Renal cortical epithelial cell (primary cell): ENCODE measurements at places on chromosomes 5 and 9. TPM values are rescaled to one million over a fixed set of nuclear protein-coding genes. Genes with fewer than 3 reads are reported as not detected.

DNA sequence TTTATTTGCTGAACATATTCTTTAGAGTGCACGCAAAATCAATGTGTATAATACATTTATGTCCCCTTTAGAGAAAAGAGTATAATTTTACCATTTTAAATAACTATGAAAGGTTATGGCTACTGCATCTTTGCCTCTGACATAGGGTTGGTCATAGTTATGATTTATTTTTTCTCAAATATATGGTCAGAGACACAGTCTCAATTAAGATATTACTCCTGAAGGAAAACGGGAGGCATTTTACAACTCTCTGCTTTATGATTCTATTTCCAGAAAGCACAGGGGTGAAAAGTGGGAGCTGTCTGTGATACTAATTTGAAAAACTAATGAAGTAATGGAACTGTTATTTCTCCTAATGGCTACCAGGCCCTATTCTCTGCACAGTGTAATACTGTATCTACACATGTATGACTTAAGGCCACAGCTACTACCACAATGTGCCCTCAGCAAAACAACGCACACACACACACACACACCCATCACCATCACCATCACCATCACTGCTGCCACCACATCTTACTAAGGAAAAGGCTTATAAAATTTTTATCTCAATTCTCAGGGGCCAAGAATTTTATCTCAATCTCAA is 262.9 kb downstream of the EFNA5 start:
- DNase-seq = no peak

DNA sequence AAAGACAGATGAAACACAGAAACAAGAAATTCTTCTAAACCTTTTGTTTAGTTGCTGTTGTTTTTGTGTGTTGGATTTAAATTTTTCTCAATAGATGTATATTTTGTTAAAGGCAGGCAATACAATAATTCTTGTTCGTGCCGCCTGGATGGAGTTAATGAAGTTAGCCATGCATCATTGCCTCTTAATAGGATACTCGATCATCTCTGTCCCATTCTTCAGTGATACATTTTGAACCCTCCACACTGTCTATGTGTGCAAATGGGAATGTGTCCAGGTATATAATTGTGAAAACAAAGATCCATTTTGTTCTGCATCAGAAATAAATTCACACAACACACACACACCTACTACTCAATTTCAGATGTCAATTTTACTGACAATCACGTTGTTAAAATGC is 186.6 kb upstream of the ADAMTS16 start:
- no peak for DNase-seq

DNA sequence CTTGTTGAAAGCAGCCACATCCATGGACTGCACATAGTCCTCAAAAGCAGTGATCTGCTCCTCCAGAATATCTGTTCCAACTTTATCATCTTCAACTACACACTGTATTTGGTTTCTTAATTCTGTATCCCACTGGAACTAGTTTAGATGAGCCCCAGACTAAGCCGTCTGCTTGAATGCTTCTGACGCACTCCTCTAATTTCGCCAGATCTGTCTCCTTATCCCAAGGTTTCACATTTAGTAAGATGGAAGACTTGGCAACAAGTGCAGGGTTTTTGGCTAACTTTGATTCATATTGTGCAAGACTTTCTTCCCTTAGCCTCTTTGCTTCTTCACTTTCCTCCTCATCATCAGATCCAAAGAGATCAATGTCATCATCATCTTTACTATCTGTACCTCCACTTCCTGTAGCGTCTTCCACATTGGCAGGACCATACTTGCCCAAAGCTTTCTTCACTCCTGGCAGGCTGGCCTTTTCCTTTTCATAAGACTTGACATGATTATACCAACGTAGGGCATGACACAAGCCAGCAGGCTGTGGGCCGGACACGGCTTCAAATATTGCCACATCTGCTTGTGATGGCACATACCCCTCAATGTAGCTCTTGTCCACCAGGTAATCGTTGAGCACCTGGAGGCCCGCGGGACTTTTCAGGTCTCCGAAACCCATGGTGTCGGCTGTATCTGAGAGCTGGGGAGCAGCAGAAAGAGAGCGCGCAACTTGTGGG is 56.2 kb upstream of the PIK3R1 start:
- DNase-seq = no peak

- DNase-seq = no peak
Measured at GRCh38 chr5:140223567-140223966, 48.6 kb downstream of the CYSTM1 start.

- no peak for DNase-seq
Measured at GRCh38 chr9:88179062-88179521, 40.8 kb upstream of the SPATA31C2 start.

DNA sequence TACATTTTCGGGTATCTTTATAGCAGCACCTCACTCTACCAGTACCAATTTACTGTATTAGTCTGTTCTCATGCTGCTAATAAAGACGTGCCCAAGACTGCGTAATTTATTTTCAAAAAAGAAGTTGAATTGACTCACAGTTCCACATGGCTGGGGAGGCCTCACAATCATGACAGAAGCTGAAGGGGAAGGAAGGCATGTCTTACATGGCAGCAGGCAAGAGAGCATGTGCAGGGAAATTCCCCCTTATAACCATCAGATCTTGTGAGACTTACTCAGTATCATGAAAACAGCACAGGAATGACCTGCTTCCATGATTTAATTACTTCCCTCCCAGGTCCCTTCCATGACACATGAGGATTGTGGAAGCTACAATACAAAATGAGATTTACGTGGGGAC is 602.6 kb upstream of the DAB2 start:
- DNase-seq = peak; percentile 31

GRCh38 chr5:163306421-163306820 is 131.0 kb upstream of the CCNG1 start:
- peak; percentile 47 for DNase-seq

- no peak for DNase-seq
Measured at GRCh38 chr5:113255579-113256386, 179.0 kb downstream of the TSSK1B start.

DNA sequence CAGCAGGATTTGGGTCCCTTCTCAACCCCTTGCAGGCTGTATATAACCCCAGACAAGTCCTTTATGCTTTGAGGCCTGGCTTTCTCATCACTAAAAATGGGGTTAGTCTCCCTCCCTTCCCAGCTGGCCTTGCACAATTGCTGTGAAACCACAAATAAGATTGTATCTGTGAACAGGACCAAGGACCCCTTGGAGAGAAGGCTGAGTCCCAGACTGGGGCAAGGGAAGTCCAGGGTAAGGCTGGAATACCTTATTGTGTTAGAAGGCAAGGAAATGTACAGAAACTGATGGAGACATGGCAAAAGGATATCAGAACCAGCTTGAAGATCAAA is 11.4 kb downstream of the MACROH2A1 start:
- DNase-seq = no peak

DNA sequence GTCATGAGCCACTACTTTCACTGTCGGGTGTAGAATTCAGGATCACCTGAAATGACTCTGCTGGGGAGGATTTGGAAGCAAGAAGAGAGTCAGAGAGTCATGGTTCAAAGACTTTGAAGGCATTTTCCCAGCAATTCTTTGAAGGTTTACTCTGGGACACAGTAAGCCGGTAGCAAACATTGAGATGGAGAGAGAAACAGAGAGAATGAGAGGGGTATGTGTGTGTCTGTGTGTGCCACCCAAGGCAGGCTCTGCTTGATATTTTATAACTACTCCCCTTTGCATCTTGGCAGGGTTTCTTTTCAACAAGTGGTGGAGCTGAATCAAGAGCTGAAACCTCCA is 89.8 kb downstream of the ANKRD55 start:
- DNase-seq = peak; percentile 93

GRCh38 chr5:167533814-167534795 is 757.3 kb upstream of the WWC1 start:
- no peak for DNase-seq

DNA sequence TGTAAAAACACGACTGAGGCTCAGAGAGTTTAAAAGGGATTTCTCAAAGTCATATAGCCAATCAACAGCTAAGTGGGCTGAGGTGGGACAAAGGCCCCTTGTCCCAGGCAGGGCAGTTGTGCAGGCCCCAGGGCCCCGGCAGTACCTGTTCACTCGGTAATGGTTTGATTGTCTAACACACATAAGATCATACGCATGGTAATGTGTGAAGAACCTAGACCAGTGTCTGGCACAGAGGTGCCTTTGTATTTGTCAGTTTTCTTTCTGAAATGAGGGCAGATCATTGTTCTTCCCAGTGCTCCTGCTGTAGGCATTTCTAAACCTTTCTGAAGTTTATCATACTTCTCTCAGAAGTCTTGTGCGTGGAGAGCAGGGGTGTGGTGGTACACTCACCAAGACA is 66.8 kb downstream of the IPPK start:
- DNase-seq = no peak

DNA sequence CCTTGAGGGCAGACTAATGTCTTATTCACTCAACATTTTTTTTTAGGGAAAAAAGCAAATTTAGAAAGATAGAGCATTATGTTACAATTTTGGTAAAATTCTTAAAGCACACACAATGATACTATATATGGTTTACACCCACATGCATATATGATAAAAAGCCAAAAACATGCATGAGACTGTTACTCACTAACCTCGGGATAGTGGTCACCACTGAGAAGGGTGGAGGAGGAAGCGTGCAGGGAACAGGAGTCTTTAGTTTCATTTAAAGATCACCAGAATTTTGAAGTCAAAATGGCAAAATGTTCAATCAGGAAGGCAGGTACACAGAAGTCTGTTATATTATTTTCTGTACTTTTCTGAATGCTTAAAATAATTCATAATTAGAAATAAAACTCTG is 9.2 kb downstream of the ARL15 start:
- no peak for DNase-seq

- DNase-seq = no peak
Measured at GRCh38 chr5:152256580-152256979, 148.5 kb downstream of the NMUR2 start.

- DNase-seq = no peak
Measured at GRCh38 chr9:10921671-10922070, 308.9 kb upstream of the PTPRD start.

DNA sequence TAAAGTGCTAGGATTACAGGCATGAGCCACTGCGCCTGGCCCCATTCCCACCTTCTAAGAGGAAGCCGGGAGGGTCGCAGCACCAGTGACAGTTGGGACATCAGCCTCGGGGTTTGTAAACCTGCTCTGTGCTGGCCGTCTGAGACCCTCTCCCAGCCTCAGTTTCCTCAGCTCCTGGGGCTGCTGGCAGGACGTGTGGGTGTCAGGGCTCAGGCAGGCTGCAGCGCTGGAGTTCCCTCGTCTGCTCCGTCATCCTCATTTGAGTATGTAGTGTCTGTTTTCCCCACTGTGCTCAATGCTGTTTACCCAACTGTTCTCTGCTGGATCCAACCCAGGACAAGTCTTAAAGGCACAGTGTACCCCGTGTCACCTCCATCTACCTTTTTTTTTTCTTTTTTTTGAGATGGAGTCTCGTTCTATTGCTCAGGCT is 2.0 kb upstream of the NINJ1 start:
- DNase-seq = peak; percentile 41

DNA sequence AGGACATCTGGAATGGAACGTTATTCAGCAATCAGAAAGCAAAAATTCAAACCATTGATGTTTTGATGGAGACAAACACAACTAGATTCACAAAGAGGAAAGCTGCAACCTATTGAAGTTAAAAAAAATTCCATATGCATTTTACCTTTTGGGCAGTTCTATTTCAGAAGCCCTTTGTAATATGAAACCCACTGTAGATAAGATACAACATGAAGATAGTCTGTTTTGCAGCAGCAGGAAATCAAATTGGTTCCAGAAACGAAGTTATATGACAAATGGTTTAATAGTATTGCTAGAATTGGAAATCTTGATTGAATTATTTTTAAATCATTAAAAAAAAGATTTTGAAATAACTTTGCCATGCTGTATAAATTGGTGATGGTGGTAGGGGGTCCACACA is 872 bp downstream of the LIX1 start:
- DNase-seq = no peak

DNA sequence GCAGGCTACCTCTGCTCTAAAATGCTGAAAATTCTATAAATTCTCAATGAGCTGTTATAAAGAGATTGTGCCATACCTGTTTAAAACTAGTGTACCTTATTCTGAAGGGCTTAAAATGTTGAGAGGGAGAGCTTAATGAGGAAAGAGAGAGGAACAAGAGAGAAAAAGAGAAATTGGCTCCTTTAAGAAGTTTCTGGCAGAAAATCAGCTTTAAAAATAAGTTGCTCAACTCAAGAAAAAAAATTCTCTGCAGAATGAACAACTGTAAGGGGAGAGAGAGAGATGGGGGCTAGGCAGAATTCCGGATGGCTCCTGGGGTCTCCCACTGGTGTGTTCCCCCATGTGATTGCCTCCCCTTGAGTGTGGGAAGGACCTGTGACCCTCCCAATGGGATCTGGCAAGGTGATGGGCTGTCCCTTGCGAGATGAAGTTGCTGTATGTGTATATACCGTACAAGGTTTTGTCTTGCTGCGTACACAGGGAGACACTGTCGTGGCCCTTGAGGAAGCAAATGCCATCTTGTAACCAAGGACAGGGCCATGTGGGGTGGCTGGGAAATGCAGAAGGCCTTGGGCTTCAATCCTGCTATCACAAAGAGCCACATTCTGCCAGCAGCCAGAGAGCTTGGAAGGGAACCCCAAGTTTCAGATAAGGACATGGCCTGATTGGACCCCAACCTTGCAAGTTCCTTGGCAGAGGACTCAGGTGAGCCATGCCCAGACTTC is 64.3 kb upstream of the S1PR3 start:
- no peak for DNase-seq

DNA sequence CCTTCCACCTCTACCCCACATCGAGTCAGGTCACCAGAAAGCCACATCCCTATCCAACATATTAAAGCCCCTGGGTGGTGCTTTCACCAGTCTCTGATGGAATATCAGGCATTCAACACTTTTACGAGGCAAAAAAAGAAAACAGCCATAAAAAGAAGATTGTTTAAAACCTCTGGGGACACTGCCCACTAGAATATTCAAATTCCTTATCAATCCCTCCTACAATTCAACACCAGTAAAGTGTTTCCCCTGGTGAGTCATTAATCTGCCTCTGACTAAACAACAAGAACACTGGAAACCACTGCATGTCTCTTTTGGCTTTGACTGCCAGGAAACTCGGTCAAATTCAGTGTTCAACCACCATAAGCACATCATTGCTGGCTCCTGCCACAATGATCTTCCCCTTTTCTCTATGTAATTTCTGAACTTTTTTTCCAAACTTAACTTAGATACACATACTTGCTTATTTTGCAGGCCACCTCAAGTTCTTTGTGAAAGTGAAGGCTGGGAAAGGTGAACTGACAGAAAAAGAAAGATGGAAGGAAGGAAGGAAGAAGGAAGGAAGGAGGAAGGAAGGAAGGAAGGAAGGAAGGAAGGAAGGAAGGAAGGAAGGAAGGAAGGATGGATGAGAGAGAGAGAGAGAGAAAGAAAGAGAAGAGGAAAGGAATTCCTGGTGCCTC is 105.3 kb downstream of the PAX5 start:
- DNase-seq = peak; percentile 90

- DNase-seq = no peak
Measured at GRCh38 chr5:1937590-1937989, 54.9 kb upstream of the IRX4 start.

Gene PCDH1
- 10.6 and 20.8 TPM in 2 replicates for total RNA-seq

Gene CHSY3
- total RNA-seq = 0.70 and 2.1 TPM in 2 replicates

Gene IFNB1
- total RNA-seq = not detected in 2 replicates

Gene PCDHA4
- 4.2 and 9.6 TPM in 2 replicates for total RNA-seq

Gene ARHGEF39
- total RNA-seq = 0.25 and 9.9 TPM in 2 replicates

Gene SLCO6A1
- 0.10 TPM in 1 of 2 replicates, not detected in the other for total RNA-seq

Gene SPAG8
- total RNA-seq = 0.80 TPM in 1 of 2 replicates, not detected in the other

Gene SOHLH1
- not detected in 2 replicates for total RNA-seq

Gene TAF11L5
- not detected in 2 replicates for total RNA-seq

Gene ABO
- 0.17 and 4.5 TPM in 2 replicates for total RNA-seq

Gene GLRA1
- total RNA-seq = not detected in 2 replicates

Gene KLF9
- total RNA-seq = 20.7 and 30.9 TPM in 2 replicates

Gene FAM221B
- not detected in 2 replicates for total RNA-seq

Gene FGD3
- 0.35 and 0.52 TPM in 2 replicates for total RNA-seq
